ENCODE measurements at places on chromosomes 12 and 14.

DNA sequence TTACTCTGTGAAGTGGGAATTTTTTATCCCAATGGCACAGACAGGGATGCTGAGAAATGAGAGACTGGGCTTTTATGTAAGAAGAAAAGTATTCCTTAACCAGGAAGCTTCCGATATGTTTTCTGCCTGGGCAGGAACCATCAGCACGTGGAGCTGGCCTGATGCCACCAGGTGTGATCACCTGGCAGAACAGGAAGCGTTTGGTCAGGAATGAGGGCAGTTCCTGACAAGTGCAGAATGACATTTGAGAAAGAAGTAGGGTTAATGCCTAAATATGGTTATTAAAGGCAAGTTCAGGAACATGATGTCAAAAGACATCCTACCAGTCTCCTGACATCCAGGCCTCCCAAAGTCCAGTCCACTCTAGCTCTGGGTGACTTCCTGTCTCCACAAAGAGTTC lies 210.3 kb downstream of the NUAK1 start:
- no peak for DNase-seq

DNA sequence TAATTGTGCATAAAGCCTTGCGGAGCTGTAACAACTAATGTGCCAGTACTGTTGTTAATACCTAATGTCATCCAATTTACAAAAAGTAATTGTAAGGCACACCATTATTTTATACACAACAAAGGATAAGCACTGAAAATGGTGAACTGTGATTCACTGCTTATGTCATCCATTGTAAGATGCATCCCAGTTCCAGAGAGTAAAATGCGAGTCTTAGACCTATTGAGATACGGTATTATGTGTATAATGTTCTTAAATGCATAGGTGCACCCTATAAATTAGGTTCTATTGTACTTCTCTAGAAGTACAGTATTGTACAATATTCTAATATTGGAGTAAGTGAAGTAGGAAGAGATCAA lies 406 bp downstream of the PARP2 start:
- no peak for DNase-seq

DNA sequence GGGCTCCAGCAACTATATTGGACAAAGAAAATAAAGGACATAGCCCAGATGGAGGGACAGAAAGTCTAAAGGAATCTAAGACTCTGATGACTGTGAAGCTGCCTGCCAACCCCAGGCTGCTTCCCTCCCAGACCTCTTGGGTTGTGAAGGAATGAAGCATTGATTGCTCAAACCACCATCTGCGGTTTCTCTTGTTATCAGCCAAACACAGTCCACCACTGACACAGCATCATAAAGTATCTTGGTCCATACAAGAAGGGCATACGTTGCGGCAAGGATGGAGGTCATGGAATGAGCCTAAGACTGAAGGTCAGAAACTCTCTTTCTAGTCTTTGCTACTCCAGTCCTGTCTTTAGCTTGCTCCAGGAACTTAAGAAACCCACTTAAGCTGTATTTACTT lies 58.5 kb upstream of the PLXNC1 start:
- no peak for DNase-seq

DNA sequence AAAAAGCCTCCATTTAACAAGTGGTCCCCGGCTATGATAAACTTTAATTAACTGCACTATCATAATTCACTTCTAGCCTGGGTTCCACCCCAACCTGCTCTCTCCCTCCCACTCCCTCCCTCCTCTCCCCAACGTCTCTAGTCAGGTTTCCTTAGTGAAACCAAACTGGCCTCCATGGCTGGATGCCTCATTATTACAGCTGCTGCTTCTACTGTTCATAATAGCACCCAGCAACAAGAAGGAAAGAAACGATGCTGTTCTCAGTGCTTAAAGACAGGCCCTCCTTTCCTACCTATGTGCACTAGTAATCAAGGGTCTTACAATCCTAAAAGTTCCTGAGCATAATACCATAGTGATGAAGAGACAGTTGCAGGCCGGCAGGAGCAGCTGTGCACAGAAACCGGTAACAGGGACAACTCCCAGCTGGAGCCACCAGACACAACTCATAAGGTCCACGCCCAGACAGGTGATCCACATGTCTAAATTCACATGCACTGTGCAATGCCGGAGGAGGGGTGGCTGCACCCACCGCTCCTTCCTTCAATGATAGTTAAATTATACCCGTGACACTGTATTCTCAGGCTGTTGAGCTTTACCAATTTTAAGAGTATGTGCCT lies 6.2 kb downstream of the IRF2BPL start:
- no peak for DNase-seq

GRCh38 chr12:11753826-11754225 lies 104.4 kb downstream of the ETV6 start:
- DNase-seq: no peak

DNA sequence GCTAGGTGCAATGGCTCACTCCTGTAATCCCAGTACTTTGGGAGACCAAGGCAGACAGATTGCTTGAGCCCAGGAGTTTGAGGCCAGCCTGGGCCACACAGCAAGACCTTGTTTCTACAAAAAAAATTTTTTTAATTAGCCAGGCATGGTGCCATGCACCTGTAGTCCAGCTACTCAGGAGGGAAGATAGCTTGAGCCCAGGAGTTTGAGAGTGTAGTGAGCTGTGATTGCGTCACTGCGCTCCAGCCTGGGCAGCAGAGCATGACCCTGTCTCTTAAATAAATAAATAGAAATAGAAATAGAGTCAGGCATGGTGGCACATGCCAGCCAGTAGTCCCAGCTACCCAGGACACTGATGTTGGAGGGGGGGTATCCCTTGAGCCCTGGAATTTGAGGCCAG lies 36.7 kb upstream of the CLIP1 start:
- DNase-seq: no peak

DNA sequence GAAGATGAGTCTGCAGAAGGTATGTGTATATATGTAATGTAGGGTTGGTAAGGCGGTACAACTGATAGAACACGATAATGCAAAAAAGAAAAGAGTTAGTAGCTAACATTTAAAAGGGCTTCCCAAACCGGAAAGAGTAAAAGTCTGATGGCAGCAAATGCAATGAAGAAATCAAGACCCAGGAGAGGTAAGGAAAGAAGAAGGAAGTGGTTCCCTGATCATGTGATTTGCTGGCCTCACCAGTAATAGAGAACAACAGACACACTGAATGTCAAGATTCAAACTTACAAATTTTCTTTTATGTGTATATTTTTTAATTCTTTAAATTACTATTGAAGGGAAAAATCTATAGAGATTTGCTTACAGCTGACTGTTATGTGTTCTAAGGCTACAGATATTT lies 18.4 kb downstream of the ZFC3H1 start:
- no peak for DNase-seq

GRCh38 chr14:79351011-79351410 lies 860.3 kb downstream of the DIO2 start:
- DNase-seq: no peak

DNA sequence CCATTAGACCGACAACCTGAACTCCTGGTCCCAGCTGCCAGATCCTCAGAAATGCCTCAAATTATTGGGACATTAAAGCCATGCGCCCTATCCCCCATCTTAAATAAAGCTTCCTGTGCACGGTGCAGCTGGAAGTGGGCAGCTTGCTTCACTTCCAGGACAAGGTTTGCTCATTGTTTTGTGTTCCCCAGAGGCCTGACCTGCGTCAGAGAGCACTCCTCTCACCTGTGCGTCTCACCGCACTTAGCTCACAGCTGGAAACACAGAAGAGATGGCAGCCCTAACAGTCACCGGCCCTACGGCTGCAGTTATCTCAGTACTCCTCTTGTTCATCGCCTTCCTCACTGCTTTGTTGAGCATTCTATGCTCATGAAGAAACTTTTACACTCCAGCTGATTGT lies 135.5 kb downstream of the ANO2 start:
- no peak for DNase-seq

DNA sequence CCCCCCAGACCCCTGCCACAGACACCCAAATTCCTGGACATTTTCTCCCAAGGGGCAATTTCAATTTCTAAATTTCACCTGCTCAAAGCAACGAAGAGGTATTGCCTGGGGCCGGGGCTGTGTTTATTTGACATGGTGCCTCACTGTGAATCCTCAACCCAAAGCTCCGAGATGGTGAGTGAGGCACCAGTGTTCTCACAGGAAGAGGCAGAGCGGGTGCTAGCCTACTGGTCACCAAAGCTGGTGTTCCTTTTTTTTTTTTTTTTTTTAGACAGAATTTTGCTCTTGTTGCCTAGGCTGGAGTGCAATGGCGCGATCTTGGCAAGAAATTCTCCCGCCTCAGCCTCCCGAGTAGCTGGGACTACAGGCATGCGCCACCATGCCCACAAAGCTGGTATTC lies 14.8 kb upstream of the SH2B3 start:
- no peak for DNase-seq

GRCh38 chr12:75666126-75666938 lies 154.9 kb upstream of the KRR1 start:
- DNase-seq: no peak

DNA sequence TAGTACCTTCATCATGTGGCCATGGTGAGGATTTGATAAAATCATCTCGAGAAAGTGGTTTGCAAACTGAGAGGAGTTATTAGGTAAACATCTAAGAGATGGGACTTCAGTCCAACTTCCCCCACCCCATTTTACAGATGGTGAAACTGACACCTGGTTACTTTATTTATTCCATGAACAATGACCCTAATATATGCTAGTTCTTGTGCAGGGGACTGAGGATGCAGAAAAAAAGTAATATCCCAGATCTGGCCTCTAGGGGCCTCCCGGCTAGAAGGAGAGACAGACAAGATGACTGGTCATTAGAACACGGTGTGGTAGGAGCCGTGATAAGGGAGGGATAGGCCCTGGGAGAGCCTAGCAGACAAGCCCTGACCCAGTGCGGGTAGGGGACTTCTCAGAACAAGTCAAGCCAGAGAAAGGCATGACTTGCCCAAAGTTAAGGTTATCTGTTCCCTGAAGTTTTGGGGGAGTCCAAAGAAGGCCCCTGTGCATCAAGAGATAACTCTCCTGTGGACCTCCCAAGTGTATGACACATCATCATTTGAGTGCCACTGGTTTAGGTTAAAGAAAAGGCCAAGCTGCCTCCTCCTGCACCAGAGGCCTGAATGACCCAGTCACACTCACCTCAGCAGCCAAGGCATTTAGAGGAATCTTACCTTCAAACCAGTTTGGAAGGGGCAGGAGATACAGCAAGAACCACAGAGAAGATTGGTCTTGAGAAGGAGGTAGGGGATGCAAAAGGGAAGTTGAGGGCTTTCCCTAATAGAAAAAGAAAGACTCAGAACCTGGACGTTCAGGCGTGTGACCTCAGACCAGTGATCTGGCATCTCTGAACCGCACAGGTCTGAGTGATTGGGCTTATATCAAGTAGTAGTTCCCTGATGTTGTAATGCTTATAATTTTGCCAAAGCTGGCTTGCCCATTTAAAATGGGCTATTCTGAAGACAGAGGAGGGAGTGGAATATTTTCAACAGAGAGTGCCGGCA lies 1.6 kb downstream of the CMKLR1 start:
- DNase-seq: no peak

DNA sequence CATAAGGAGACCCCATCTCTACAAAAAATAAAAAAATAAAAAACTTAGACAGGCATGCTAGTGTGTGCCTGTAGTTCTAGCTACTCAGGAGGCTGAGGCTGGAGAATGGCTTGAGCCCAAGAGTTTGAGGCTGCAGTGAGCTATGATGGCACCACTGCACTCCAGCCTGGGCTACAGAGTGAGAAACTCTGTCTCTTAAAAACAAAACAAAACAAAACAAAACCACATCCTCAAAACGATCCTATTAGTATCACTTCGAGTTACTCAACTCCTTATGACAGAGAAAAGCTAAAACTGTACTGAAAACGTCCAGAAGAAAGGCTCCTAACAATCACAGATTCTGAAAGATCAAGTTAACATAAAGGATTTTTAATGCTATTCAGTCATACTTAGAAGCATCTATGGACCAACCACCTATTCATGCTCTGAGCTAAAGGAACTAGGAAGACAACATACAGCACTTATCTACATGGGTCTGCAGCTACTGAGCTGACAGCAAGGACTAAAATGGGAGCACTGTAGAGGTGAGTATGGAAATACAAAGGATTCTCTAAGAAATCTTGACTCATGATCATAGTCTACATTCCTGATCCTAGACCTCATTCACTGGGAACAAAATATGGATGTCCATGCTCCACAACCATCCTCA lies 75.3 kb upstream of the DUSP6 start:
- DNase-seq: no peak

DNA sequence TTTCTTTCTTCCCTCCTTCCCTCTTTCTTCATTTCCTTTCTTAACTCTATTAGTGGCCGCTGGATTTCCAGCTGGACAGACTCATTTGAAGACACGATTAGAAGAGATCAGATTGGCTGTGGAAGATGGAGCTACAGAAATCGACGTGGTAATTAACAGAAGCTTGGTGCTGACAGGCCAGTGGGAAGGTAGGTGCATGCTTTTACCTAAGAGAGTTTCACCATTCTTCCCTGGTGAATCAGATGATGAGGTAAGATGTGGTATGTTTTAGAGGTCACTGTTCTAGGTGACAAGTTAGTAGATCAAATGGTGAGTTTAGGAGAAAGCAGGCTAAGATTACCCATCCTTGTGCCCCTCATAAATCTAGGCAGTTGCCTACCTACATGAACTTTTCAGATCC lies 51.6 kb downstream of the DERA start:
- DNase-seq: no peak

DNA sequence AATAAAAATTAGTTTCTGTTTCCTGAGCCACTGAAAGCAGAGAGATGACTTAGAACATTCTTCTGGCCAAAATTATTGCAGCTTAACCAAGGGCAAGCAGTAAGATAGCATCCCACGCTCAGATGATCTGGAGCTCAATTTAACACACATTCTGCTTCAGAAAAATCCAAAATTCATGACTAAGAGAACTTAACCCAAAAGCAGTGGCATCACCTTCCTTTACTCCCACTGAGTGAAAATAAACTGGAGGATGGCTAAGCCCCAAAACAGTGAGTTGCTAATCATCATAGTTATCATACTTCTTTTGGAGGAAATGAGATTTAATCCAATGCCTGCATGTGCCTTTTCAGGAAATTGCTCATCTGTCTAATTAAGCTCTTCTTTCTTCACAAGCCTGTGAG lies 195.4 kb downstream of the DUSP6 start:
- DNase-seq: no peak

DNA sequence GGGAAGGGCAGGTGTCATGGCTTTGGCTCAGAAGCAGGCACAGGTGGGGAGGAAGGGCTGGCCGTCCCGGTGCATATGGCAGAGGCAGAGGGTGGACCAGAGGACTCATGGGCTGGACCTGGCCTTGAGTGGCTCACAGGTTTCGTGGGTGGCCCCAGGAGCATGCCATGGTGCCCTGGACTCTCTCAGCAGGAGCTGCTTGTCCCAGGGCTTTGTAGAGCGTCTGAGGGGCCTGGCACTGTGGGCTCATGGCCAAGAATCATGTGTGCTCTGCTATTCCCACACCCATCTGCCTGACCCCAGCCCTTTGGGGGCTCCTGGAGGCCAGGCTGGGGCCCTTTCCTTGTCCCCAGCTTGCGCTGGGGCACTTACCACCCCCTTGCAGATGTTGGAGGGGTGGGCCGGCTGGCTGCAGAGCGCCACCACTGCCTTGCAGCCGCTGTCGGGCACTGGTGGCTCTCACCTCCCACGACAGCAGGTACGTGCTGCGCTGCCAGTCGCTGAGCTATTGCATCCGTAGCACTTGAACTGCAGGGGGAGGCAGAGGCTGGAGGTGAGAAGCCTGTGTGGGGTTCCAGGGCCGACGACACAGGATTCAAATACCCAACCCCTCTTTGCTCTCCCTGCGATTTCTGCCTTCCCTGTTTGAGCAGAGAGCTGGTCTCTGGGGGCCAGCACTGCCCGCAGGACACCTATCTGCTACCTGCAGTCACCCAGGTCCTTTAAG lies 187.4 kb upstream of the PRMT8 start:
- DNase-seq: no peak
